ELR (cell line): ENCODE measurements at places on chromosomes 7 and 10.

DNA sequence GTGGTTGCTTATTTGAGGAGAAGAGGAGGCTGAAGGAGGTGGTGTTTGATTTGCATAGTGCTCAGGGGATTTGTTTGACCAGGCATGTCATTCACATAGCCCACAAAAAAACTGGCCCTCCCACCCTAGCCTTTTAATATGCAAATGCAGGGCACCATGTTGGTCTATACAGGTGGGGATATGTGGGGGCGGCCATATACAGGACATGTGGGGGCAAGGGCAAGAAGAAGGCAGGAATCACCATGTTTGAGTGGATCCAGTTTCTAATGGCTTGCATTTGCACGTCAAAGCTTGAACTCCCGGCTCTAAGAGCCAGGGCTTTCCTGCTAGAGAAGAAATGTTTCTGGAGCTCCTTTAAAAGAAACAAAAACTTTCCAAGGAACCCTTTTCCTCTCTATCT, 541.0 kb downstream of the ZWINT start:
- no peak for DNase-seq

DNA sequence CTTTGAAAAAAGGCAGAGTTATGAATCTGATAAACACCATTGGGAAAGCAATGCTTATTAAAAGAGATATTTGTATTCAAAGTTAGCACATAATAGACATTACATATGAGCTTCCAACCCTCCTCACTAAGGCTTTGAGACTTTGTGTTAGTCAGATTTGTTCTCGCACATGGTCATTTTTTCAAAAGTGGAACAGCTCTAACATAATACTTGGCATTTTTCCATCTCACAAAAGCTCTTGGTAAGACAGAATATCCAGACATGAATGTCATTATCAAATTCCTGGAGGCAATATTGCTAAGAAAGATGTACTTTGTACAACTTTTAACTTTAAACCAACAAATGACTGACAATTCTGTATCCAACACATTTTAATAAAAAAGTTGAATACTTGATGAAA, 292.4 kb upstream of the SMIM30 start:
- no peak for DNase-seq

DNA sequence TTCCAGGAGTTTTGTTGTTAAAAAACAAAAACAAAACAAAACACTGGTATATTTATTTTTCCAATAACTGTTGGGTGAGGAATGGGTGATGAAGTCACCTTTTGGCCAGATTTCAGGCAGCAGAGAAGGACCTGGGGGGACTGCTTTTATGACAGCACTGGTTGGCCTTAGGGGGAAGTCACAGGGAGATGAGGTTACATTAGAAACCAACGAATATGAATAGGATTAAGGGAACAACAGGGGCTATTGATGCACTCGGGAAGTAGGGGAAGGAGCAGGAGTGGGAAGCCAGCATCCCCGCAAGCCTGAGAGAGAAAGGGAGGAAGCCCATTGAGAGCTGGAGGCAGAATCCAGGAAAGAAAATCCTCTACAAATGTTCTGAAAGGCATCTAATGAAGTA, 958.4 kb downstream of the TYW1 start:
- no peak for DNase-seq

GRCh38 chr10:1642600-1643160, 94.6 kb downstream of the ADARB2 start:
- DNase-seq: no peak

GRCh38 chr7:80335511-80336231, 176.2 kb downstream of the GNAT3 start:
- no peak for DNase-seq

GRCh38 chr10:78267598-78267997, 233.9 kb downstream of the RPS24 start:
- peak; percentile 77 for DNase-seq

DNA sequence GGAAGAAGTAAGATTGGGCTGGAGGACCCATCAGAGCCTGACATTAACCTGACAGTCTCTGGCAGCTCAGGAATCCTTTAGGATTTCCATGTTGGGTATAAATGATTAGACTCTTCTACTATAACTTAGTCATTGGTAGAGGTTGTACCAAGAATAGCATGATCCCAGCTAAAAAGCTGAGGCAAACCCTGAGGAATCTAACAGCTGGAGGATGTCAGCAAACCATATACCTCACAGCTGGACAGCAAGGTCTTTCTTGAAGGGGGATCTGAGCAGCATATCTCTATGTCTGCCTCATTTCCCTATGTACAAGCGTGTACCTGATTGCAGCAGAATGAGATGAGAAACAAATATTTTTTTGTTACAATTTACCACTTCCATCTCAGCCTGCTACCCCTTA, 103.2 kb downstream of the NPSR1 start:
- no peak for DNase-seq

GRCh38 chr10:77251297-77252013, 386.2 kb downstream of the KCNMA1 start:
- DNase-seq: peak; percentile 79

GRCh38 chr10:126921162-126921561, 15.9 kb downstream of the DOCK1 start:
- DNase-seq: no peak

DNA sequence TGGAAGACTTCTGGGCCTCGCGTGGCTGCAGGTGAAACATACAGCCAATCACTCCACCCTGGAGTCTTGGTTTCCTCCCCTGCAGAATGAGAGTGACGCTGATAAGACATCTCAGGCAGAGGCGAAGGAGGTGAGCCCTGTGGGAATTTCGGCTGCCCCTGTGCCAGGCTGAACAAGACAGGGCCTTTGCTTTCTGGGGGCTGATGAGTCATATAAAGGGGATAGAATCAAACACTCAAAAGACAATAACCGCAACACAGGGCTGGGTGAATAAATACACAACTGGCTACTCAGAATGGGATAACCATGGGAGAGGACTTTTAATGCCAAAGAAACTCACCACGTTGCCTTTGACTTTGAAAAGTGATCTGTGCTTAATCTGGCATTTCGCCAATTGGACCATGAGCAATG, 143.8 kb downstream of the KCNMA1 start:
- no peak for DNase-seq

- peak; percentile 48 for DNase-seq
These were observed 127.5 kb downstream of the CUBN start for GRCh38 chr10:17001961-17002749.

- peak; percentile 42 for DNase-seq
These were observed 1.8 kb upstream of the WAPL start for GRCh38 chr10:86523348-86523747.

GRCh38 chr7:47034180-47034579, 547.7 kb downstream of the TNS3 start:
- DNase-seq: peak; percentile 13

GRCh38 chr7:36279200-36279925, 110.3 kb upstream of the ANLN start:
- no peak for DNase-seq

DNA sequence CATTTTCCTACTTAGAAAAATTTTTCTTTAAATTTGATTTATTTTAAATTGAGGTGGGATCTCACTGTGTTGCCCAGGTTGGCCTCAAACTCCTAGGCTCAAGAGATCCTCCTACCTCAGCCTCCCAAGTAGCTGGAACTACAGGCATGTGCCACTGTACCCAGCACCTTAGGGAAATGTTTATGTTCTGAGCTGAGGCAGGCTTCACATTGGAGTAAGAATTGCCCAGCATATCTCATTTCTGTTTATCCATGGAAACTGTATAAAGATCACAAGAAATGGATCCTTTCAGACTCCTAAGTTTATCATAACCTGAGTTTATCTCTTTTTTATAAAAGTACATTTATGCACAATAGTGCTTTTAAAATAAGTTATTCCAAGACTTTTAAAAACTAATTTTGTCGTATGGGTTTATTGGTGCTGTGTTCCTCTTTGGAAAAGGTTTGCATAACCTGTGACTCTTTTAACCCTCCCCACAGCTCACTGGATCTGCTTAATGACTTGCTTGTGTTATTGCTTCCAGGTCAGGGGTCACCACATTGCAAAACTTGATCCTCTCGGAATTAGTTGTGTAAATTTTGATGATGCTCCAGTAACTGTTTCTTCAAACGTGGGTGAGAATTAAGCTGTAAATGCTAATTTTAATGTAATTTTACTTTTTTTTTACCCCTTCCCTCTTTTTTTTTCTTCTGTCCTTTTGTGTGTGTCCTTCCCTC, 40.7 kb downstream of the OGDH start:
- no peak for DNase-seq

DNA sequence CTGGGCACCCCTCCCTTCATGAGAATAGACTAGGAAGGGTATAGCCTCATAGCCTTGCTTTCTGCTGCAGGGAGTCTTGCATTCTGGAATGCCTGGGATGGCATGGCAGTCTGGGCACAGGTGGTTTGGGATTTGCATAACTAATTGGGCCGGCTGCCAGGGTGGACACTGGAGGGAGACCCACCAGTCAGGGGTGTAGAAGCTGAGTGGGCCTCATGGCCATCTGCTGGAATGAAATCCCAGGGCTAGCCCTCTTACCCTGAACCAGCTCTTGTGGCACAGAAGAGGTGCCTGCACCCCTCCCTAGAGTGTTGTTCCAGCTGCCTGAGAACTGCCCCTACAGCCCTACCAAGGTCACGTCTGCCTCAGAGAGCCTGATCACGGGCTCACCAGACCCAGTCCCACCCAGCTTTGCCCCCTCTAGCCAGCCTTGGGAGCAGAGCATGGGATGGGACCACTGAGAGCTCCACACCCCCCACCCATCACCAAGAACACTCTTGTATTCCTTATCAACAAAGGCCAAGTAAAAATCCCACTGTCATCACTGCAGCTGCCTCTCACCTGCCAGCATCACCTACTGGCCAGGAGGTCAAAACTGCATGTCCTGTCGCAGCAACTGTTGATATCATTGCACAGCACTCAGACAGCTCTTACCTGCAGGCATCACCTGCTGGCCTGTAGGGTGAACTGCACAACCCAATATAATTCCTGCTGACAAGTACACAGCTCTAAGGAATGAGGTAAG, 148.9 kb downstream of the ZEB1 start:
- DNase-seq: peak; percentile 32

DNA sequence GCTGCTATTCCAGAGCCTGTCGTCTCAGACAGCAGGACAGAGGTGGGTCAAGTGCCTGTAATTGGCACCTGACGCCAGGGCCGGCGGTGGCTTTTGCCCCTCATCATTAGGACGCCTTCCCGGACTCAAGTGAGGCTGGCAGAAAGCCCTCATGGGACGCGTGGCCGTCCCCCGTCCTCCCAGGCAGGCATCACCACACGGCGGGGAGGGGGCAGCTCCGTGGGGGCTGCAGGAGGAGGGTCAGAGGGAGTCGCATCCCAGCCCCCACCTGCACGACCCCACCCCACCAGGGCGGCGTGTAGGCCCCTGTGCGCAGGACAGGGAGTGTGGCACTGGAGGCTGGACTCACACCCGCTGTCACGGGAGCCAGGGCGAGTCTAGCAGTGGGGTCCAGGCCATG, 16.3 kb downstream of the CFAP46 start:
- DNase-seq: no peak

DNA sequence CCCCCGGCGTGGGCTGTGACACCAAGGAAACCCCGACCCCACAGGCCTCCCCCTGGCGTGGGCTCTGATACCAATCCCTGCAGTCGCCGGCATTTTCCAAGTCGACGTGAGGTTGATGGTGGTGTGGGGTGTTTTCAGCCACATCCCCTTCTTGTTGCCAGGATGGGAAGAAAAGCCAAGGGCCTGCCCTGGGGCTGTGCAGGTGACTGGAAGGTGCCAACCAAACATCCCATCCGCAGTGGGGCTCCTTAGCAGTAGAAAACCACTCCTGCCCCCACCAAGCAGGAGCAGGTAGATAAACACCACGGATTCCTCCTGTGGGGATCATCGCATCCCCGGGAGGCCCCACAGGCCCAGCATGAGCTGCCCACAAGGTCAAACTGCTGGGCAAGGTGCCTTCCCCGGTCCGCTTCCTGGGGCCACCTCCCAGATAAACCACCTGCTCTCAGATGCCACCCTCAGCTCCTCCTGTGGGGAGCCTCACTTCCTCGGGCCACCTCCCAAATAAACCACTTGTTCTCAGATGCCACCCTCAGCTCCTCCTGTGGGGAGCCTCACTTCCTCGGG, 88.5 kb upstream of the DIP2C start:
- no peak for DNase-seq

- no peak for DNase-seq
These were observed 596.5 kb downstream of the NXPH1 start for GRCh38 chr7:9029681-9030530.

DNA sequence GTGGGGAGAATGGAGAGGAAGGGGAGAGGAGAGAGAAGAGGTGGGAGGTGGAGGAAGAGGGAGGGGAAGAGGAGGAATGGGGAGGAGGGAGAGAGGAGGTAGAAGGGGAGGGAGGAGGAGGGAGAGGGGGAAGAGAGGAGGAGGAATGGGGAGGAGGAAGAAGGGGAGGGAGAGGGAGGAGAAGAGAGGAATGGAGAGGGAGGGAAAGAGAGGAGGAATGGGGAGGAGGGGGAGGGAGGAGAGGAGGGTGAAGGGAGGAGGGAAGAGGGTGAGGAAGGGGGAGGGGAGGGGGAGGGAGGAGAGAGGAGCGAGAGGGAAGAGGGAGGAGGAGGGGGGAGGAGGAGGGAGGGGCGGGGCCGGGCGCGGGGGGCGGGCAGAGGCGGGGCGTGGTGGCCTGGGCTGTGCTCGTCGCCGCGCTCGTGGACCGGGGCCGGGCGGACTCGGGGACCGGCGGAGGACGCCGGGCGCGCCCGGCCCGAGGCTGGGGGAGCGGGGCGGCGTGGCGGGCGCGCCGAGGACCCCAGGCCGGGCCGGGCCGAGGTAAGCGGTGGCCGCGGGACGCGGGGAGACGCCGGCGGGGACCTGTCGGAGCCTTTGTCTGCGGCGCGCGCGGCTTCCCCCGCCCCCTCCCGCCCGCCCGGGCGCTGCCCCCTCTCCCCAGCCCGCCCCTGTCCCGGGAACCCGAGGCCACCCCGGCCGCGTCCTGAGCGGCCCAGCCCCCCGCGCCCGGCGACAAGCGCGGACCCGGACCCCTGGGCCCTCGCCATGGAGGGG, at the start of gene SLC29A4:
TSS of gene SLC29A4 (plus strand) at position 401 of the 774 bp plus-strand sequence. CDS start 4,874 bp downstream, outside the sequence.
- DNase-seq: peak; percentile 25

DNA sequence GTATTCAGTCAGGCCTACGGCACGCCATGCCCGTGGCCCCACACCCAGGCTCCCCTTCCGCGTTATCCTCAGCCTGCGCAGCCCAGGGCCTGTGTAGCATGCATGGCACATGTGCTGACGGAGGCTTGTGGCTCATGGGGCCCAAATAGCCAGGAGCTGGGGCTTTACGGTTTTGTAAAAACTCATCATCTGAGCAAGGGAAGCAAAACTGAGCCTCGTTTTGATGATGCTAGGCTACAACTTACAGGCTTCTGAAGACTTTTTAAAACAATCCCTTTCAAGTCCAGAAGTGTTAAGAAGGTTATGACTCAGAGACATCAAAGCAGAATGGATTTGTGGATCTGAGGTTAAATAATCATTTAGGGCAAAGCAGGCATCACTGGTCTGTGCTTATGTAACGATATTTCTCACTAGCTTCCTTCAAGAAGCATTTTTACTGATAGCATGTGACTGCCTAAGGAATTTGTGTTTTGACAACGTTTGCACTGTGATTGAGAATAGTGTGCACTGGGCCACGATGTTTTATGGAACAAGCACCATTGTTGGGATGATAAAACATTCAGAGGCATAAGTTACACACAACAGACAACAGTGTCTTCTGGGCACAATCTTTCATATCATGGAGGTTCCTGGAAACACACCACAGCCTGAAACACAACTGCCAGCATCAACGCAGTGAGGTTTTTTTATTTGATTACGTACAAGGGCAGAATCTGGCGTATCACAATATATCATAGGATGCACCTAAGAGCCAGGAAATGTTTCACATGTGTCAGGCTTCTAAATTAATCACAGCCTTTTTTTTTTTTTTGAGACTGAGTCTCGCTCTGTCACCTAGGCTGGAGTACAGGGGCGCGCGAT, 274.3 kb downstream of the CCDC3 start:
- no peak for DNase-seq
